ENCODE measurements at places on chromosomes 16 and 17.
A peak's percentile ranks its signal among the peaks of the same experiment; 100 is the strongest.

GRCh38 chr17:40064971-40065768 lies 2.4 kb downstream of the THRA start:
- DNase-seq, result no peak

- DNase-seq, result no peak
Measured at GRCh38 chr16:23876256-23876896, 40.6 kb downstream of the PRKCB start.

GRCh38 chr17:10698096-10698818 lies 863 bp downstream of the ADPRM start:
- no peak for DNase-seq

GRCh38 chr17:20930081-20930760 lies 112.6 kb downstream of the USP22 start:
- DNase-seq, result no peak

- peak; percentile 11 for DNase-seq
Measured at GRCh38 chr17:9959377-9959981, 54.4 kb upstream of the RCVRN start.

DNA sequence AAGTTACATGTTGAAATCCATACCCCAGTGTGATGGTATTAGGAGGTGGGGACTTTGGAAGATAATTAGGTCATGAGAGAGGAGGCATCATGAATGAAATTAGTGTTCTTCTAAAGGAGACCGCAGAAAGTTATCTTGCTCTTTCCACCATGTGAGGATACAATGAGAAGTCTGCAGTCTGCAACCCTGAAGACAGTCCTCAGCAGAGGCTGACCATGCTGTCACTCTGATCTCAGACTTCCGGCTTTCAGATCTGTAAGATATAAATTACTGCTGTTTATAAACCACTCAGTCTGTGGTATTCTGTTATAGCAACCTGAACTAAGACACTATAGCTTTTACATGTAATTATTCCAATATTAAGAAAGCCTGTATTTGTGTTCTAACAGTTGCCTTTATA lies 116.7 kb upstream of the CES5A start:
- no peak for DNase-seq

GRCh38 chr16:81321039-81321438 lies 6.3 kb downstream of the GAN start:
- DNase-seq, result no peak

GRCh38 chr17:57400648-57401047 lies 144.3 kb downstream of the MSI2 start:
- DNase-seq, result no peak

GRCh38 chr17:49390548-49391324 lies 23.9 kb downstream of the PHB1 start:
- peak; percentile 10 for DNase-seq

- no peak for DNase-seq
Measured at GRCh38 chr17:32150358-32150757, 8.1 kb downstream of the RHOT1 start.

GRCh38 chr17:31211352-31212012 lies 85.6 kb downstream of the OMG start:
- no peak for DNase-seq

DNA sequence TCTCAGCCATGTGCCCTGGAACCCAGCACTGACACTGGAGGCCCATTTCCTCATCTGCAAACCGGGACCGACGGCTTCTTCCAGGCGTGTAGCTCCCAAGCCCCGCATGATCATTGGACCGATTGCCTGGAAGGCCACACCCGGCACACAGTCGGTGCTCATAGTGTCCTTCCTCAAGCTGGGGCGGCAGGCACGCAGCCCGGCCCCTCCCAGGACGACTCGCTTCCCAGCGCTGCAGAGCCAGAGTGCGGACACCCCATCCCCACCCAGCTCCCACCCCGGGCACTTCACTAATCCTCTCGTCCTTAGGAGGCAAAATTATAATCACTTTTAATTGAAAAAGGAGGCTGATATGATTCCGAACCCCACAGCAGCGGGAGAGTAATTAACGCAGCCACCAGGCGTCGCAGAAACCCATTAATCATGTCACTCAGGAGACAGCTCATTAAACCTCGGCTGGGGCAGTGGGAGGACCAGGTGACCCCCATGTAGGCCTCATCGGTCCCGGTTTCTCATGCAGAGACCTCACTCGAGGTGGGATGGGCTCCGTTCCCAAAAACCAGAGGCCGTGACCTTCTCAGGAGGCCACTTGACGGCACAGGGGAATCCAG lies 33.1 kb downstream of the ZNF469 start:
- DNase-seq, result no peak

DNA sequence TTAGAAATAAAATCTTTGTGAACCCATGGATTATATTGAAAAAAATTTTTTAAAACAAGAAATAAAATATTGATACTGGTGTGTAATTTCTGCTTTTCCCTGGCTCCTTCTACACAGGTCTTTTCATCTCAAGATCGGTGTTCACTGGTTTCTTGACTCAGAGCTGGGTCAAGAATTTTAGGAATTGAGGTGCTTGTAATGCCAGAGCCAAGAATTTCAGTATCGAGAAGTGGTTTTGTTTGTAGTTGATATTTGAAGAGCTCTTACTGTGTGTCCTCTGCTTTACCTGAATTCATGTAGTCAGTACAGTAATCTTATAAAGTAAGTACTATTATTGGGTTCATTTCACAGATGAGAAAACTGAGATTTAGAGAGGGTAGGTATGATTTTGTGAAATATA lies 7.3 kb downstream of the WWP2 start:
- no peak for DNase-seq

- DNase-seq, result no peak
Measured at GRCh38 chr17:41722231-41722630, 10.1 kb downstream of the GAST start.
